Left kidney (tissue), 8 donors: ENCODE measurements at places on chromosomes 7 and 10. TPM values are rescaled to one million over a fixed set of nuclear protein-coding genes. Genes with fewer than 3 reads are reported as not detected.

The WNT2 gene
- 0.93 TPM for polyA plus RNA-seq

The IQUB gene
- 8.0 TPM for polyA plus RNA-seq

DNA sequence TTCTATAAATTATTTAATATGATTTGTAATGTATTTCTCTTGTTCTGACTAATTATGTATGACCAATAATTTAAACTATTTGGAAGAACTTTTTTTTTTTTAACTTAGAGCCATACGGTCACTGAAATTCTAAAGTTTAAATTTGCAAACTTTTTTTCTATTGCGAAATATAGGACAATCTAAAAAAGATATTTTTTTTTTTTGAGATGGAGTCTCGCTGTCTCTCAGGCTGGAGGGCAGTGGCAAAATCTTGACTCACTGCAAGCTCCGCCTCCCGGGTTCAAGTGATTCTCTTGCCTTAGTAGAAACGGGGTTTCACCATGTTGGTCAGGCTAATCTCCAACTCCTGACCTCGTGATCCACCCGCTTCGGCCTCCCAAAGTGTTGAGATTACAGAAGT is 130.5 kb downstream of the CPED1 start:
- no peak for DNase-seq

DNA sequence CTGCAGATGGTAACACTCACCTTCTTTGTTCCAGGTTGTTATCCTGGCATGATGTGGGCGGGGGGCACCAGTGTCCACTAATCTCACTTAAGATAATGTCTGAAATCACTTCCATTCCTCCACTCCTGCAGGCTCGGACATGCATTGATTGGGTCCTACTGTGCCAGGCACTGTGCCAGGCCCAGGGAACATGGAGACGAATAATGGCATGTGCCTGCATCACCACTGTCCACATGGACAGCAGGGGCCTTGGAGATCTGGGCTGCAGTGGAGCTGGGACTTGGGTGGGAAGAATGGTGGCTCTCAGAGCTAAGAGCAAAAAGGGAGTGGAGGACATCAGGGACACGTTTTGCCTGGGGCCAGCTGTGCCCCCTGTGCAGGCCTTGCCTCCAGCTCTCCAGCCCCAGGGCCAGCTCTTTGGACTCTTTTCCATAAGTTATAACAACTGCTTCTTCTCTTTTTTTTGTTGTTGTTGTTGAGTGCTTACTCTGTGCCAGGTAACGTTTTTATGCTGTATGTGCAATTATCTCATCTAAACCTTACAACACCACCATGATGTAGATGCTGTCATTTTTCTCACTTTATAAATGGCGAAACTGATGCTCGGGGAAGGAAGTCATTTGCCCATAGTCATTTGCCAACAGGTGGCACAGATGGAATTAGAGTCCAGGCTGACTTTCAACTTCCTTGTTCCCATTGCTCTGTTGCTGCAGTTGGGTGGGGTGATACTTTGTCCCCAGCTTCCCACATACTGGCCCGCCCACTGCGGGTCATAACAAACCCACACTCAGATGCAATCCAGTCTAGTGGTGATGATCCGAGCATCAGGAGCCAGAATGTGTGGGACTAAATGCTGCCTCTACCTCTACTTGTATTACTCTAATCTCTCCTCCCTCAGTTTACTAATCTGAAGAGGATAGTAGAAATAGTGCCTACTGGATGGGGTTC is 19.1 kb downstream of the PLPP4 start:
- no peak for DNase-seq

- DNase-seq = no peak
Observed at GRCh38 chr10:2813693-2814092, 253.7 kb upstream of the PFKP start.

- no peak for DNase-seq
Observed at GRCh38 chr10:124401633-124402032, 17.1 kb downstream of the OAT start.
